Activated naive CD4-positive, alpha-beta T cell (primary cell): ENCODE measurements at places on chromosomes 2 and 18.

DNA sequence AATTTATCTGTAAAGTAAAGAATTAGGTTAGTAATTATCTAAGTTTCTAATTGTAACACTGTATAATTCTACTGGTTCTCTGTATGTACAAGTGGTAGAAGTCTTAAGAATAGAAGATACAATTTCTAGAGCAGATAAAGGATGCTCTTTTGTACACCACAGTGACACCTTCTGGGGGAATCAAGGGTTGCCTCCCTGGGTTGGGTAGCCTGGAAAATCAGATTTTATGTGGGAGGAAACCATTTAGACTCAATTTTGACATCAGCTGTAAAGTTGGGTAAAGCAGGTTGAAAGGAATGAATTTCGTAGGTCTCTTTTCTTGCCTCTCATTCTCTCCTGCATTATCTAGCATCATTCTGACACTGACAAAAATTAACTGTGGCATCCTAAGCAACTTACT, 354.8 kb downstream of the DCC start:
- DNase-seq = no peak

- DNase-seq = no peak
Measured at GRCh38 chr2:41906338-41906725, 141.5 kb upstream of the PKDCC start.

DNA sequence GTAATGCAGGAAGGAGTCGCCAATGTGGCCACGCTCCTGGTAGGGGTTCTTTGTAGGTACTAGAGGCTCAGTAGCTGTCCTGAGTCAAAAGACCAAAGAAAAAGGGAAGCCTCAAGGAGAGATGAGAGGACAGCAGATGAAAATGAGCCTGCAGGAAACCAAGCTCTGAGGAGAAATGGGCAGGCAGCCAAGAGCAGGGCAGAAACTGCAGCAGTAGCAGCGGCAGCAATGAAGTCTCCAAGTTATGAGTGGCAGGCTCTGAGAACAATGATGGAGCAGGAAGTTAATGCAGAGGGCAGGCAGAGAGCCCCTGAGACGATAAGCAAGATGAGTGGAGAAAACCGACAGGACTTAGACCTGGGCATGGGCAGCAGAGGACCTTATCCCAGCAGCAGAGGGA, 48.2 kb upstream of the TMEM200C start:
- DNase-seq = no peak

- DNase-seq = no peak
Measured at GRCh38 chr2:30798536-30798991, 8.7 kb downstream of the CAPN13 start.

DNA sequence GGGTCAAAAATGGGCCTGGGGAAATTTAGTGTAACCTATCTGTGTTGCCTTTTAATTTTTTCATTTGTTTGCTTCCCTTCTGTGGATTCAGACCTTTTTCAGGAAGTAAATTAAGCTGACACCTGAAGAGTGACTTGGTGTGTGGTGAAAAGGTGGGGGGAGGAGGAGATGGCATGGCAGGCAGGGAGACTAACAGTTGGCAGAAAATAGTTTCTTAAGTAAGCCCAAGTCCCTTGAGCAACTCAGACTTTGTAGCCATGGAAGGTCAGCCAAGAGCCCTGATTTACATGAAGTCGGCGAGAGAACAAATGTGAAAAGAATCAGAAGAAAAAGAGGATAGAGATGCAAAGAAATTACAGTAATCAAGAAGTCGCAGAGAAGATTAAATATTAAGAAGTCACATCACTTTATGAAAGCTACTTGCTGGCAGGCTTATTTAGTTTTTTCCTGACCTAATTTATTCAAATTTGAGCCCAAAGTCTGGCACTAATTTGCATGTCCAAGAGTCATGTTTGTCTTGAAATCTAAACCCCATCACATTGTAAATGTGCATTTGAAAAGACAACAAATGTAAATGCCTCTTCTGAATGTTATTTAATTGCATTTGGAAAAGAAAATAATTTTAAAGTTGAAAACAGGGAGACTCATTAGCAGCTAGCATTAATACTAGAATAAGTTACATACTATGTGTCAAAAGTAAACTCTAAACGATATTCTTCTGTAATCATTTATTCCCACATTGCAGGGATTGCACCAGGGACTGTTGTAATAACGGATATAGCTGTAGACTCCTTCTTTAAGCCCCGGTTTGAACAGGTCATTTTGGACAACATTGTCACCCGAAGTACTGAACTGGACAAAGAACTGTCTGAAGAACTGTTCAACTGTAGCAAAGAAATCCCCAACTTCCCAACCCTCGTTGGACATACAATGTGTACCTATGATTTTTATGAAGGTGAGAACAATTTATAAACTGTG, 19.3 kb downstream of the UPP2 start:
- no peak for DNase-seq

GRCh38 chr2:18001671-18002070, 123.2 kb downstream of the KCNS3 start:
- no peak for DNase-seq

DNA sequence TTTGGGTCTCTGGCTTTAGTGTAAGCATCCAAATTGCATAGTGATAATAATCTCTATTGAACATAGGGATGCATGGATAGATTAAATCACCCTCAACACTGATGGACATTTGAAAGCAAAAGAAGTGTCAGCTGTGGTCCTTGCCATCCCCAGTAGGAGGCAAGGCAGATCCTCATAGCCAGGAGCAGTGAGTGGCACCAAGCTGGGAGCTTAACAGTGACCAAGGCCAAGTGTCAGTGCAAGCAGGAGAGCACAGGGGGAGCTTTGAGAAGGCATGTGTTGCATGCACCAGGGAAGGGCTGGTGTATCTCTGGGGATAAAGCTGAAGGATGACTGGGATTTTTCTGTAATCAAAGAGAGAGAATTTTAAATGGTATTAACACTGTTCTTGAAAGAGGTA, 14.7 kb downstream of the SLC14A1 start:
- DNase-seq = no peak
